ENCODE measurements at places on chromosomes 5 and 9.

GRCh38 chr5:33939556-33940262 lies 3.5 kb downstream of the RXFP3 start:
- ATAC-seq, result no peak

- no peak for ATAC-seq
Observed at GRCh38 chr5:173069671-173070070, 13.5 kb downstream of the CREBRF start.

GRCh38 chr9:37447111-37447510 lies 18.1 kb downstream of the ZBTB5 start:
- ATAC-seq, result no peak

GRCh38 chr5:5169466-5169865 lies 29.3 kb downstream of the ADAMTS16 start:
- ATAC-seq, result no peak

DNA sequence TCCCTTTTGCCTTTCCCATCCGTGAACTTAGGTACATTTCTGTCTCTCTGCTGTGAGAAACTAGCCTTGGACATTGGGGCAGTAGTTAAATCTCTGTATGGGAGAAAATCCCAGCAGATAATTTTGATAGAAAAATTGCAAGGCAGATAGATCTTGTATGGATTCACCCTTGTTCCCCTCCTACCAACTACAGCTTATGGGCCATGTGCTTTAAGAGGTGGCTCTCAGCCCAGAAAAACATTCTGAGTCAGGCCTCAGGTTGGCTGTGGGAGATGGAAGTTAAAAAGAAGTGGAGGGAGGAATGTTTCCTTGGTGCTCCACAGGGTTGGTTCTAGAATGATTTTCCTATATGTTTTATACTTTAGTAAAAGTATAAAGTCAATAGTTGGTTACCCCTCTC lies 1.4 kb upstream of the KDM3B start:
- no peak for ATAC-seq

Data from motor neuron (in vitro differentiated cells).